ENCODE measurements at places on chromosomes 5 and 9.

- peak; percentile 45 for DNase-seq
Observed at GRCh38 chr9:34375901-34376595, 650 bp downstream of the MYORG start.

GRCh38 chr5:77882670-77883257 lies 106.6 kb upstream of the TBCA start:
- no peak for DNase-seq

DNA sequence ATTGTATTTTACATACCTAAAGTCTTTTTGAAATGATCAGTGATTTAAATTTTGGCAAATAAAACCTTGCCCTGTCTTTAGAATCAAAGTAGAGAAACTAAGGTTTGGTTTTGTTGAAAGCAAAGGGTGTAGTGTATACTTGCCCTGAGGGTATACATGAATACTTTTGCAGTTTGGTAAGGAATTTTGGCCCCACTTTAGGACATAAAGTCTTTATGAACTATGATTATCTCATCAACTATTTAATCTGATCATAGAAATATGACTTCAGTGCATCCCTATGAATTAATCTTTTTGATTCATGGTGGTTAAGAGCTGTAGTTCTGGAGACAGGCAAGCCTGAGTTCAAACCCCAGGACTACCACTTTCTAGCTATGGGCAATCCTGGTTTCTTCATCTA lies 17.7 kb downstream of the RAD1 start:
- DNase-seq, result no peak

- peak; percentile 37 for DNase-seq
Observed at GRCh38 chr9:105475302-105475701, 27.5 kb downstream of the FSD1L start.

DNA sequence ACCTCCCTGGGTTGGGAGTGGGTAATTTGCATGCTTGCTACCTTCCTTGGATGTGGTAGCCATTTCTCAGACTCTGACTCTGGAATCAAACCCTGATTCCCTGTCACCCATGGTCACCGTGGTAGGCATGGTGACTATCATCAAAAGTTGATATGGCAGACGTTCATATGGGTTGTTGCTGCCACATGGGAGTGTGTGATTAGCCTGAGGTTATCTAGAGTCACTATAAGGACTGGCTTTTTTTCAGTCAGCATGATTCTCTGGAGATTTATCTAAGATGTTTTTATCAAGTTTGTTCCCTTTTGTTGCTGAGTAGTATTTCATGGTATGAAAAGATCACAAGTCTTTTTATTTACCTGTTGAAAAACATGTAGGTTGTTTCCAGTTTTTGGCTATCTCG lies 7.0 kb downstream of the RCL1 start:
- DNase-seq, result no peak

- DNase-seq, result no peak
Observed at GRCh38 chr9:87711857-87712800, 13.8 kb upstream of the CTSL start.

DNA sequence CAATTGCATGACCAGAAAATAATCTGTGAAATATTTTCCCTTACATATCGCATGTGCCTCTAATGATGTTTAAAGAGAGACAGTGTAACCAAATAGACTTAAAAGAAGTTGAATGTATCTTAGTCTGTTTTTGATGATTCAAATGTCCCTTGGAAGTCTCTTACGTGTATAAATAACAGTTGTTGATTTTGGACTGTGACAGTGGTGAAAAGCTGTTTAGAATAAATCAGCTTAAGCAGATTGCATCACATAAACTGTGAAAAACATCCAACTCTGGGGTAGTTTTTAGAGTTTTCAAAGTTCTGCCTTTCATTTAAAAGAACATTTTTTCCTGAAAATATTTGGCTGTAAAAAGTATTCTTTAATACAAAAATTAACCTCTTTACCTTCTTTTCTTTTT lies 301.1 kb downstream of the PRR16 start:
- DNase-seq, result no peak

GRCh38 chr9:87674565-87675299 lies 51.2 kb upstream of the CTSL start:
- no peak for DNase-seq

GRCh38 chr9:129175825-129176633 lies 2.0 kb downstream of the IER5L start:
- peak; percentile 92 for DNase-seq

- DNase-seq, result no peak
Observed at GRCh38 chr9:5735072-5735471, 97.8 kb downstream of the ERMP1 start.

- no peak for DNase-seq
Observed at GRCh38 chr9:72139226-72139625, 10.0 kb upstream of the GDA start.

DNA sequence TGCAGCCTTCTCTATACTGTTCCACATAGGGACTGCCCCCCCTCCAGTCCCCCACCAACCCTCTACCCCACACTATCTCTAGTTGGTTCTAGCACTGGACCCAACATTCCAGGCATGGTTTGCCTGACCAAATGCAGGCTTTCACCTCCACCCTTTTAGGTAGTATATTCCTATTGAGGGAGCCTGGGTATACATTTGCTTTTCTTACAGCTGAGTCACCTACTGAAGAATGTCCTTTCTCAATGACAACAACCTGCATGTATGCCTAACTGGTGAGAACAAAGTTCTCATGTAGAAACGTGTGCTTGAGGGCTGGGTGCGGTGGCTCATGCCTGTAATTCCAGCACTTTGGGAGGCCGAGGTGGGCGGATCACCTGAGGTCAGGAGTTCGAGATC lies 8.2 kb downstream of the TNIP1 start:
- no peak for DNase-seq

DNA sequence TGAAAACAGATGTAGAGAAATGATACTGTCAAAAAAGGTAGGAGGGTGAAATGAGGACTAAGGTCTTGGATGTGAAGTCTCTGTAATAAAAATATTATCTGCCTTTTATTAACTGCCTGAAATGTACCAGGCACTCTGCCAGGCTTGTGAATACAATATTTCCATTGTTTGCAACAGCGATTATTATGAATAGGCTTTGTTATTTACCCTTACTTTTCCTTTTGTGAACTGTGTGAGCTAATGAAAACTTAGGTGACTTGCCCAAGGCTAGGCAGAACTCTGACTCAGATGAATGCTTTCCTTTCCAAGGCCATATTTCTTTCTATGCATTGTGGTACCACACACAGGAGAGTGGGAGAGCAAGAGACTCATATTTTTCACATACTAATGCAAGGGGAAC lies 204.1 kb downstream of the CDH12 start:
- DNase-seq, result no peak

- DNase-seq, result peak; percentile 77
Observed at GRCh38 chr9:121299467-121300282, 31.7 kb downstream of the GSN start.

GRCh38 chr5:143057580-143057999 lies 287.4 kb downstream of the ARHGAP26 start:
- no peak for DNase-seq

GRCh38 chr9:99070681-99071080 lies 34.2 kb upstream of the TGFBR1 start:
- DNase-seq, result peak; percentile 18

DNA sequence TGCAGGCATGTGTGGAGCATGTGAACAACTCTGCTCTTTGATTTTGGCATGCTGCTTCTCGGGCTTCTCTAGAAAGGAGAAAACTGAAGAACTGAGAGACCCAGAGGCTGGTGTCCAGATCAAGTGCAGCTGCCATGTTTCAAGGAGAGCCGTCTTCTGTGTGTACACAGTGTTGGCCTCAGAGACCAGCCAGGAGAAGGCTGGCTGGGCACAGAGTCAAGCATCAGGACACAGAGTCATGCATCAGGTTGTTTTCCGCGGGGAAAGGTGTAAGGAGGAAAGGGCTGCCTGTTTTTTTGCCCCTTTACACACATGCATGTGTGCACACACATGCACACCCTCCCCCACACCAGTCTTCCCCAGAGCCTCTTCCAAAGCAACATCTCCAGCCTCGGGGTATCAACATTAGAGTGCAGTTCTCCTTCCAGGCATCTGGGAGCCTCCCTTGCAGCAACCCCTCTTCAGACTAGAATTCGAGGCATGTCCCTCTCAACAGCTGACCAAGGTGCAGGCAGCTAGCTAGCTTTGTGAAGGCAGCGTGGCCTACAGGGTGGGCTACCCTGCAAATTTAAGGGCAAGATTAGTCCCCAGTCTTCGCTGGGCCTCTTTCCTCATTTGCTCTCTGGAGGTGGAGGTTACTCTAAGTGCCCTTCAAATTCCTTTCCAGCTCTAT lies 180.9 kb downstream of the AOPEP start:
- DNase-seq, result no peak

GRCh38 chr5:177094224-177095087 lies 7.7 kb downstream of the FGFR4 start:
- peak; percentile 49 for DNase-seq

GRCh38 chr9:30697958-30698357 lies 1686.5 kb upstream of the ACO1 start:
- no peak for DNase-seq

DNA sequence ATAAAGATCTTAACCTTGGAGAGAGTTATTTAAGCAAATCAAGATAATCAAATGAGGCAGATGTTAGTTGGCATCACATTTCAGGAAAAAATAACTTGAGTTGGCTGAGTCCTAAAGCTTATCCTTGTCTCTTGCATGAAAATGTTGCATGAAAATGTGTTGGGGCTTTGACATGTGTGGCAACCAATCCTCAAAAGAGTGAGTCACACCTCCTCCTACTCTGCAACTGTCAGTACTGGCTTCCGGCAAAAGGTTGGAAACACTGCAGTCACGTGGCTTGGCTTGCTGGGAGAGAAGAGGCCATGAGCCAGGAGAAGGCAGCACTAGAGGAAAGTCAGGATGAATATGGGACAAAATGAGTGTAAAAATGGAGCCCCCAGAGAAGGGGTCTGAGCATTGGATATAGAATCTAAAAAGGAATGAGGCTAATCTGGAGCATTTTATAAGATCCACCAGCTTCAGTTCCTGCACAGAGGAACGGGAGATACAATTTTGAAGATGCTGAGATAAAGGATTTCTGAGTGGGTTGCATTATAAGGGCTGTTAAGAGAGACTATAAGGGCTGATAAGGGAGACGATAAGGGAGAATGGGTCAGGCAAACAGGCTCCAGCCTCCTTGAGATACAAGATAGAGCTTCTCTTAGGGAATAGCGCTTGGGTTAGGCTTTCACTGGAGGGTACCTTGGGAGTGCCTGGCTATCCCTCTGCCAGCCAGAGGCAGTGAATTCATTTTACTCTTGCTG lies 43.1 kb downstream of the SPATA31D1 start:
- no peak for DNase-seq

DNA sequence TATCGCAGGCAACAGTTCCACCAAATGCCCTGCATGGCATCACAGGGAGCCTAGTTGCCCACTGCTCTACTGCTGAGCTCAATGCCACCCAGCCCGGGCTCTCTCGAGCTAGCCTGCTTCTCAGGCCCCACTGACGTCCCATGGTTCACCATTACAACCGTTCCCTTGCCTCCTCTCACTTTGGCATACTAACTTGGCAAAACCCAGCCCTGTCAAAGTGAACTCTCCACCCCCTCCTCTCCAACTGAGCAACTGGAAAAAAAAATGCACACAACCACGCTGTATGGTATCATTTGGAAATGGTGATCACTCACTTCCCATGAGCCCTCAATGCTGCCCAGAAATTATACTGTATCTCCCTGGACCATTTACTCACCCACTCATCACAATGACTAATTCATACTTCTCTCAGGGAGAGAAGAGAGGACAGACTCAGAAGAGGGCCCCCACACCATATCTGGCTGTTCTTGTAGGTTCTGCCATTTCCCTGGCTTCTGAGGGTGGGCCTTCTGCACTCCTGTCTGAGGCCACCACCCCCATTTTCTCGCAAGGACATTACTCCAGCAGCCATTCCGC lies 51.4 kb upstream of the RARS1 start:
- no peak for DNase-seq

- DNase-seq, result no peak
Observed at GRCh38 chr5:169157064-169157463, 143.9 kb downstream of the SLIT3 start.

DNA sequence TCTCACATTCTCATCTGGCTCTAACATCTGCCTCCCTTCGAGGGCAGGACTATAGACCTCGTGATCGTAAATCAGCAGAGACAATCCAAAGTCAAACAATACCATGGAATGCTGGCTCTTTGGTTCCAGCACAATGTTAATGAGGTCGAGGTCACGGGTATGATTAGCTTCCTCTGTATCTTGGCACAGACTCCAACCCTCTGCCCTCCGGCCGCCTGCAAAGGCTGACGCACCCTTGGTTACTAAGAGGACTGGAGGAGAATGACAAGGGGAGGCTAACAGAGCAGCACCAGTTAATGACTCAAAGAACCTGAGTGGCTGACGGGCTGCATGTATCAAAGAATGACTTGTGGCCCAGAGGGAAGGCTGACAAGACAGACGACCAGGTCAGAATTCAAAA lies 10.1 kb downstream of the LHFPL2 start:
- peak; percentile 45 for DNase-seq

DNA sequence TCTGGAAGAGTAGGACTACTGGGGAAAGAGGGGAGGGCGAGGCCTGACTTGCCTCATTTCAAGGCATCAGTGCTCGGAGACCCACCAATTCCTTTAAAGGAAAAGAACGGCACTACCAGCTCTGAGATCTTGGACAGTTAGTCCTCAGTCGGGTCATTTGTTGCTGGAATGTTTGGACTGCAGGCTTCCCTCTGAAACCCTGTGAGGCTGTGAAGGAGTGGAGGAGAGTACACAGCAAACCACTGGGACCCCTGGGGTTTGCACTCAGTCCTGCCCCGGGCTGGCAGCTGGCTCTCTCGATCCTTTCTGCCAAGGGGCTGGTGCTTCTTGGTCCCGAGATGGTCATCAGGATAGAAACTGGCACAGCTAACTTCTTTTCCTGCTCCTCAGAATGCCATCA lies 194.5 kb downstream of the TRIO start:
- no peak for DNase-seq

GRCh38 chr5:142013734-142014521 lies 1.1 kb upstream of the GNPDA1 start:
- no peak for DNase-seq
